Hair follicular keratinocyte (primary cell): ENCODE measurements at places on chromosomes 4 and X. TPM values are rescaled to one million over a fixed set of nuclear protein-coding genes. Genes with fewer than 3 reads are reported as not detected.

Gene PRDM8
- total RNA-seq = 8.0 and 11.0 TPM in 2 replicates

Gene CXCL9
- not detected in 2 replicates for total RNA-seq

Gene CXCL1
- 104 and 131 TPM in 2 replicates for total RNA-seq

Gene MAGEB17
- not detected in 2 replicates for total RNA-seq

Gene LGI2
- total RNA-seq = not detected in 2 replicates

Gene GPR82
- total RNA-seq = not detected in 2 replicates

Gene SLC38A5
- total RNA-seq = 146 and 167 TPM in 2 replicates

Gene IGSF1
- 0.11 TPM in 1 of 2 replicates, not detected in the other for total RNA-seq

Gene AMBN
- not detected in 2 replicates for total RNA-seq

Gene NCAPG
- 8.2 and 45.3 TPM in 2 replicates for total RNA-seq

Gene RGN
- total RNA-seq = 0.31 TPM in 1 of 2 replicates, not detected in the other

Gene RCHY1
- 12.8 and 14.7 TPM in 2 replicates for total RNA-seq

Gene PTPN13
- total RNA-seq = 40.0 and 48.6 TPM in 2 replicates

Gene PAK3
- total RNA-seq = 0.95 and 1.2 TPM in 2 replicates

Gene TCEAL2
- total RNA-seq = not detected in 2 replicates

Gene ACTRT1
- total RNA-seq = not detected in 2 replicates

Gene TMEM154
- 30.5 and 66.2 TPM in 2 replicates for total RNA-seq

Gene GALNTL6
- total RNA-seq = not detected in 2 replicates

Gene MAGEA6
- total RNA-seq = not detected in 2 replicates

Gene MAGIX
- total RNA-seq = 4.8 and 11.0 TPM in 2 replicates

Gene BEX2
- total RNA-seq = 13.8 and 24.0 TPM in 2 replicates

Gene NDNF
- total RNA-seq = not detected in 2 replicates

Gene FHIP1A
- total RNA-seq = 17.2 and 18.8 TPM in 2 replicates

Gene GLUD2
- 0.23 and 0.27 TPM in 2 replicates for total RNA-seq

Gene GSX2
- total RNA-seq = not detected in 2 replicates

Gene TAF7L
- total RNA-seq = not detected in 2 replicates

Gene LONRF3
- total RNA-seq = not detected in 2 replicates

Gene VCX
- 0.11 TPM in 1 of 2 replicates, not detected in the other for total RNA-seq

Gene BANK1
- 0.11 and 0.16 TPM in 2 replicates for total RNA-seq

Gene MAGEA9B
- not detected in 2 replicates for total RNA-seq

Gene MAPK10
- 2.8 and 5.6 TPM in 2 replicates for total RNA-seq

Gene KLKB1
- not detected in 2 replicates for total RNA-seq

Gene DACH2
- total RNA-seq = not detected in 2 replicates

Gene SAGE1
- not detected in 2 replicates for total RNA-seq

Gene H2BW2
- total RNA-seq = not detected in 2 replicates

Gene AFP
- not detected in 2 replicates for total RNA-seq

Gene PLK4
- 4.6 and 13.1 TPM in 2 replicates for total RNA-seq

Gene KCTD8
- total RNA-seq = 0.15 TPM in 1 of 2 replicates, not detected in the other

Gene RAPGEF2
- total RNA-seq = 10.8 and 14.2 TPM in 2 replicates

Gene PABPC4L
- 0.16 and 0.42 TPM in 2 replicates for total RNA-seq
